Camera-type eye (tissue), 1 donor: ENCODE measurements at places on chromosomes 3 and 15. TPM values are rescaled to one million over a fixed set of nuclear protein-coding genes. Genes with fewer than 3 reads are reported as not detected.

The GOLGA8N gene
- 16.3 TPM for total RNA-seq

The MESD gene
- 31.2 TPM for total RNA-seq

The CASR gene
- 0.05 TPM for total RNA-seq

The ACTL6A gene
- total RNA-seq, result 88.4 TPM

The ZIC1 gene
- 19.4 TPM for total RNA-seq

The HIGD2B gene
- not detected for total RNA-seq

The SLC28A2 gene
- not detected for total RNA-seq

The TM4SF4 gene
- not detected for total RNA-seq

The IQCH gene
- total RNA-seq, result 9.3 TPM

The ATP13A5 gene
- total RNA-seq, result 0.22 TPM

The IL12A gene
- total RNA-seq, result not detected

The HTR3E gene
- total RNA-seq, result not detected

The TERC gene
- total RNA-seq, result 215 TPM

The TM4SF1 gene
- 86.8 TPM for total RNA-seq

The IL1RAP gene
- 11.4 TPM for total RNA-seq

The CLDN1 gene
- 9.4 TPM for total RNA-seq
